Activated T-cell treated with anti-CD3 and anti-CD28 coated beads for 48 hours (primary cell): ENCODE measurements at places on chromosomes 1 and 21.

DNA sequence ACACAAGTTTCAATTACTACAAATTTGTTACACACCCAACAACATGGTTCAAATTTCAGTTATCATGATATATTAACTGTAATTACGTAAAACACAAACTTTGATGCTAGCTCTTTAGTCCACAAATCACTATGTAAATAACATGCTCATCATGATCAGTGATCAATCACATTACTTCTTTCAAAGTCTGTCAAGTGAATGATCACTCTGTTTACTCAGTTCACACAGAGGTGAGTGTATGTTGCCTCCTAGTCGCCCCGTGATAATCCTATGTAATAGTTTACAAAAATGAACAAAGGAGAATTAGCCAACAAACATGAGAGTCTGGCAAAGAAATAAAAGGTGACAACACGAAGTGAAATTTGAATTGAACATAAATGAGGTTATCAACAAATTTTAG is 14.3 kb downstream of the EDEM3 start:
- DNase-seq = no peak

- no peak for DNase-seq
Observed at GRCh38 chr1:94286864-94287437, 49.6 kb upstream of the ARHGAP29 start.

GRCh38 chr1:147574401-147574800 is 33.1 kb downstream of the BCL9 start:
- no peak for DNase-seq

- DNase-seq = no peak
Observed at GRCh38 chr1:63198871-63199394, 123.4 kb upstream of the FOXD3 start.

GRCh38 chr1:174000371-174000770 is 21.8 kb downstream of the RC3H1 start:
- DNase-seq = no peak

GRCh38 chr1:231216498-231216897 is 24.5 kb upstream of the GNPAT start:
- no peak for DNase-seq

- DNase-seq = no peak
Observed at GRCh38 chr1:53507116-53507820, 48.1 kb downstream of the DMRTB1 start.

DNA sequence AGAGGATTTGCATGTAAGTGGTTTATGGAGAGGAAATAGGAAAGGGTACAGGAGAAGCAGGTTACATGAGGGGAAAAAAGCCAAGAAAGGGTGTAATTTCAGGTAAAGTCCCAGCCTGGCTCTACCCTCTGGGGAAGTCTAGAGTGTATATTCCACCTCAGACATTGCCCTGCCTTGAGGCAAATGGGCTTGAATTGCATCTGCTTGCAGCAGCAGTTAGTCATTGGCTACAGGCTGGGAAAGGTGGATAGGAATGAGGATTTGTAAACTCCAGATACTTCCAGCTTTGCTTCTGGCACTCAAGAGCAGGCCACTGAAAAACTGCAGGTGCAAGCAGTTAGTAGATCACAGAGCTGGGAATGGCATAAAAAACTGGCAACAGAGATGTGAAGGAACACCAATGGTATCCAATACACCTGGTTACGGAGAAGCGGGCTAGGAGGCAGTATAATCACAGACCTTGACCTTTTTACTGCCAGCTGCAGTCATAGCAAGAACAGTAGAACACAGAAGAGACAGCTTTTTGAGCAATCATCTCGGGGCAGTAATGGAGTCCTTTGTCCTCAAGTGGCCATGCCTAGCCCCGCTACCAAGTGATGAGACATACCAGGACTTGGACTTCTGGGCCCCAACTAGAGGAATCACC is 226.9 kb upstream of the NRIP1 start:
- DNase-seq = no peak

- no peak for DNase-seq
Observed at GRCh38 chr1:70205071-70205433, 327 bp downstream of the LRRC40 start.

DNA sequence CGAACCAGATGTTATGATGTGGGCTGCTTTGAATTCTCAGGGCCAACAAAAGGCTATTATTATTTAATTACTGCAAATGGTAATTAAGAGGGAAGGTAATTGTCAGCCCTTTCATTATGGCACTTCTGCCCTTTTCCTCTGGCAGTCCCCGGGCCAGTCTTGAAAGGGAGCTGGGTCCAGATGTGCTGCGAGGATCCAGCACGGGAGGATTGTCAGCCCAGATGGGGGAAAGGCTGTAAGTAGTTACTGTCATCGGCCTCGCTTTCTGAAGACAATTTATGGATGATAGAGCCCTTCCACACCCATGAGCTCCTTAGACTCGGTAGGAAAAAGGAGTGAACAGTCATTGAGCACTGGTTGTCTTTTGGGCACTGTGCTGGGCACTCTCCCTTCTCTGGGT is 8.7 kb upstream of the ZNF362 start:
- no peak for DNase-seq

GRCh38 chr21:44800103-44800502 is 1.5 kb downstream of the UBE2G2 start:
- no peak for DNase-seq
